ENCODE measurements at places on chromosomes 16 and 17.

DNA sequence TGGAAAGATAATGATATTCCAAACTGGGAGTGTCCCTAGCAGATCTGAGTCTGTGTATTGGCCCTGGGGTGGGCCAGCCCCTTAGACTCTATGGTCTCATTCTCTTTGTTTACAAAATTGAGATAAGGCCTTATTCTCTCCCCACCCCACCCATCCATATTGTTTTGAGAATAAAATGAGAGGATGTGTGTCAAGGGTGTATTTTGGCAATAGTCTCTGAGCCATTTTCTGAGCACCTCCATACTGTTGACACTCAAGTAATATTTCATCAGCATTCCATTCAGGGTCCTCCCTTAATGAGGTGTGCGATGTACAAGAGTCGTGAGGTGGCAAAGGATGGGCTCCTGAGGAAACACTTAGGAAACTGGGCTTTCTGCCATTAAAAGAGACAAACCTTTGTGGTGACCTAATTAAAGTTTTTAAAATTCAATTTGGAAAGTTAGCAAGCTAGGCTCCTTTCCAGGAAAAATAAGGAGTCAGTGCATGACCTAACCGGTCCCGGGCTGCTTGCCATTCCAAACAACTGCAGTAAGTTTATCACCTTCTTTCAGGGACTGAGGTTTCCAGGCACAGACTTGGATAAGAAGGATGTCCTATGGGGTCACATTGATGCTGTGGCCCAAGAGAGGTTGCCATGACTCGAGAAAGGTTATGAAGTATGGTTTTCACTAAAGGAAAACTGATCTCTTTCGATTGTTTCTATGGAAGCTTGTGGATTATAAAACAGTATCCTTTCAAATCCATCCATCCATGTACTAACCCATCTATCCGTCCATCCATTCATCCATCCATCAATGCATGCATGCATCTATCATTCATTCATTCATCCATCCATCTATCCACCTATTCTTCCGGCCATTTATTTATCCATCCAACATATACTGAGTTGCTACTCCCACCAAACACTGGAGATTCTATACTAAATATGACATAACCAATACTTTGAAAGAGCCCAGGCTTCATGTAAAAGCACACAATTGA lies 443.3 kb downstream of the UTP18 start:
- peak; percentile 73 for DNase-seq

DNA sequence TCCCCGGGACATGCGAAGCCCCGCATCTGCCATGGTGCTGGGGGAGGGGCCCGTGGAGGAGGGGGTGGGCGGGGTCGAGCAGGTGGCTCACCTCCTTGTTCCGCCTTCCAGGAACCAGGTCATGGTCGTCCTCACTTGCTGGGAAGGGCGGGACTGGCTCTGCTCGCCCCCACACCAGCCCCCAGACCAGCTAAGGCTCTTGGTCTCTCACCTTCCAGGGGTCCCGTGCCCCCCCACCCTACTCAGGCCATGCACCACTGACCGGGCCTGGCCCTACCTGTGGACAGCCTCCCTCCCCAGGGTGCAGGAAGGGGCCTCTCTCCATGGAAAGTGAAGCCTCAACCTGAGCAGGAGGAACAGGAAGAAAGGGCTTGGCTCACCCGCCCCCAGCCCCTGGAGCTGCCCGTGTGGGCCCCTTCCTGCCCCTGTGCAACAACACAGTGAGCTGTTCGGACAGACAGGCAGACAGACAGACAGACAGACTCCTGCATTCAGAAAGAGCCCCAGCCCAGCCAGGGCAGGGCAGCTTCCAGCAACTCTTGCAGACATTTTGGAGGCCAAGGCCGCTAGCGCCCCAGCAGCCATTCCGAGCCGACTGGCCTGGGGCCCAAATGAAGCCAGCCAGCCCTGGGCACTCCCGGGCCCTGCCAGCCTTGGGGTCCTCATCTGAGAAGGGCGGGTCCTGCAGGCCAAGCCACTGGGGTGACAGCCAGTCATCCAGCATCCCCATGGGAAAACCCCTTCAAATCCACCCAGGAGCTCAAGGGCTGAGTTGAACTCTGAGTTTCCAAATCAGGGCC lies 8.1 kb upstream of the KREMEN2 start:
- DNase-seq, result no peak

- DNase-seq, result no peak
Observed at GRCh38 chr16:4691666-4692412, 1.5 kb upstream of the NUDT16L1 start.

DNA sequence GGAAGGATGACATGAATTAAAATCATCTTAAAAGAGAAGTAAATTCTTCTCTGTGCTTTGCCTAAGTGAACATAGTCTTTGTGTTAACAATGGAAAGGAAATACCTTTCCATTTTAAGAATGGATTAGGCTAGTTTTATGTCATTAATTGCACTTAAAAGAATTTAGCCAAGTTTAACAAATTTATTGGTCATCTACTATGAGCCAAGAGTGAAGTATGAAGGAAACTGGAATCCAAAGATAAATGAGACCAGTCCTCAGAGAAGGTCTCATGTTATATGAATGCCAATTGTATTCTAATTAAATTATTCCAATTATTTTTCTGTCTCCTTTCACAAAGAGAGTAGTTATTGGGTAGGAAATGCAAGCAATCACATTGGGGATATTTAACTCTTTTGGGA lies 741.3 kb upstream of the SOX9 start:
- no peak for DNase-seq

- no peak for DNase-seq
Observed at GRCh38 chr17:27321372-27321771, 27.5 kb downstream of the WSB1 start.

- peak; percentile 83 for DNase-seq
Observed at GRCh38 chr16:66899945-66900710, 18.6 kb downstream of the CDH16 start.

DNA sequence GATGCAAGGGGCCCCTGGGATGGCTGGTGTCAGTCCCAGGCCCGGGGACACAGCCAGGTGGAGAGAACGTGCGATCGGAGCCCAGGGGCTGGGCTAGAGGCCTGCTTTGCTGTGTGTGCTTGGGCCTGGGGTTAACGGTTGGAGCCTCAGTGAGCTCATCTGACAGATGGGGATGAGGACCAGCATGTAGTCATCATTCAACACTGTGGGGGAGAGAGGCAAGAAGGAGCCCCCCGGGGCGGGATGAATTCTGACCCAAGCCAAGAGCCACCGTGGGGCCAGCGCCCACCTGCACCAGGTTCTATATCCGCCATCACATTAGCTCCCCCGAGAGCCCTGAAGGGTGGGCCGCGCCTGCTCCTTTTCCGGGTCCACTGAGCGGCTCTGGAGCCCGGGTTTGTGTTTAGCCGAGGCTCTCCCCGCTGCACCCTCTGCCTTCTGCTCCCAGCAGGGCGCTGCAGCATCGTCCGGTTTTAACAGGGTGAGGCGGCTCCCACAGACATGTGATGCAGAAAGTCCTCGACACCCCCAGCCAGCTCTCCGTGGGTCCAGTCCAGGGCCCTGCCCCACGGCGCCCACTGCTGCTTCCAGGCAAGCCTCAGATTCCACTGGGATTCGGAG lies 365.7 kb downstream of the SEC14L1 start:
- no peak for DNase-seq

DNA sequence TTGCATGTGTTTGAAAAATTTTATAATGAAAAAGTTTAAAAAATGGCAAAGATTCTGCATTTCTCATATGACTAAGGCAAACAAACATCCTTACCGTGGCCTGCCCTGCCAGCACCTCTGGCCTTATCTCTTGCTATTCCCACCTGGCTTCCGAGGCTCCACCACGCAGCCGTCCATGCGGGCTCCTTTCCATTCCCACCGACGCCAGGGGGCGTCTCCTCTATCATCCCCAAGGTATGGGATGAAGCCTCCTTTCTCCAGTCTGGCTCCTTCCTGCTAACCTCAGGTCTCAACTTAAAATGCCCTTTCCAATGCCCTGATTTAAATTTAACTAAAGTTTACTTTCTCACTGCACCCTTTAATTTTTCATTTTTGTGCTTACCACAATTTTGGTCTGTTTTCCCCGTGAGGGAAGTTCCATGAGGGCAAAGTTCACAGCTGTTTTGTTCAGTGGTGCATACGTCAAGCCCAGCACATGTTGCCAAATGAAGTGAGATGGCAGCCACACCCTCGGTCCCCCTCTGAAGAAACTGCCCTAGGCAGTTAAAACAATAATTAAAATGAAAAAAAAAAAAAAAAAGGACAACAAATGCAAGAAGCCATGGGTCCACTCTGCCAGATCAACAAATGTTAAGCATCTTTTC lies 13.3 kb upstream of the SDK2 start:
- peak; percentile 76 for DNase-seq

- no peak for DNase-seq
Observed at GRCh38 chr17:48442819-48443218, 12.8 kb upstream of the SKAP1 start.

GRCh38 chr16:14202697-14203096 lies 131.6 kb downstream of the MRTFB start:
- no peak for DNase-seq

GRCh38 chr16:67226295-67226803 lies 581 bp upstream of the TMEM208 start:
- no peak for DNase-seq

DNA sequence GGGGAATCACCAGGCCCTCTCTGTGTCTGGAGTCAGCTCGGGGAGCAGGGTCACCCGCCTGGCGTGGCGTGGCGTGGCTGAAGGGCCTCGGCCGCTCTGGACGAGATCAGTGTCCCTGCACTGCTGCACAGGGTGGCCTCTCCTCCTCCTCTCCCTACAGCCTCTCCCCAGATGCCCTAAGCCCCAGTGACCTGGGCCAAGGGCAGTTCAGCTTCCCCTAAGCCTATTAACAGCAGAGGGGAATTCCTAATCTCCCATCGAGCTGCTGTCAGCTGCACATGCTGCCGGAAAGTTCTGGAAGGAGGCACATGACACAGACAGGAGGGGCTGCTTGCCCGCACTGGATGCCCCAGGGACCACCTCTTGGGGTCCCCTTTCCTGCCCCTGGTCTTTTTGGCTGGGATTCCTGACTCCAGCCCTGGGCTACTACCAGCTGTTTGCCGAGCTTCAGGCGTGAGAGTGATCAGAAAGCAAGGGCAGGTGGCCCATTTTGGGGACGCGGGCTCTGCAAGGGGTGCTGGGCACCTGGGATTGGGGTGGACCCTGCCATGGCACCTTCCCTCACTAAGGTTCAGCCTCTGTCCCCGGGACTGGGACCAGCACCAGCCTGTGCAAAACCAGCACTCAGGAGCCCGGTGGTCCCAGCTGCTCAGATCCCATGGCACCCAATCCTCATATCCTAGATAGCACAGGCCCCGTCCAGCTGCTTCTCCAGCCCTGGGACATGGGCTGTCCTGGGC lies 794 bp downstream of the PDE6G start:
- no peak for DNase-seq

- no peak for DNase-seq
Observed at GRCh38 chr16:84670063-84670462, 21.8 kb downstream of the KLHL36 start.

- DNase-seq, result no peak
Observed at GRCh38 chr17:67801626-67802175, 23.6 kb upstream of the BPTF start.

- no peak for DNase-seq
Observed at GRCh38 chr17:79619636-79620206, 8.9 kb upstream of the RBFOX3 start.

All from left ventricle myocardium superior (tissue), 1 donor.